ENCODE measurements at places on chromosomes 3 and 15. TPM values are rescaled to one million over a fixed set of nuclear protein-coding genes. Genes with fewer than 3 reads are reported as not detected.

DNA sequence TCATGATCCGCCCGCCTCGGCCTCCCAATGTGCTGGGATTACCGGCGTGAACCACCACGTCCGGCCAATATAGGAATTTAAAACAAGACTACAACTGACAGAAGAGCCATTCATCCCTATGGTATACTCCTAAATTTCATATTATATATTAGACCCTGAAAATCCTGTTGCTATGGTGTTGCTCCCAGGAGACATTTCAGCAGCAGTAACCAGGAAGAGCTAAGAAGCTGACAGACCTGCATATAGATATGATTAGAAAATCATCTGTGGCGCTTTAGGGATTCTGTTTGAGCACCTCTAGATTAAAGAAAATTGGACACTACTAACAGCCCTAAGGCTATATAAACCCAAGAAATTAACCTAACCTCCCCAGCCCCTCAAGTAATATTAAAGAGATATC is 38.8 kb downstream of the TBL1XR1 start:
- DNase-seq = no peak

- no peak for DNase-seq
Observed at GRCh38 chr15:91465696-91466095, 365.6 kb downstream of the SV2B start.

DNA sequence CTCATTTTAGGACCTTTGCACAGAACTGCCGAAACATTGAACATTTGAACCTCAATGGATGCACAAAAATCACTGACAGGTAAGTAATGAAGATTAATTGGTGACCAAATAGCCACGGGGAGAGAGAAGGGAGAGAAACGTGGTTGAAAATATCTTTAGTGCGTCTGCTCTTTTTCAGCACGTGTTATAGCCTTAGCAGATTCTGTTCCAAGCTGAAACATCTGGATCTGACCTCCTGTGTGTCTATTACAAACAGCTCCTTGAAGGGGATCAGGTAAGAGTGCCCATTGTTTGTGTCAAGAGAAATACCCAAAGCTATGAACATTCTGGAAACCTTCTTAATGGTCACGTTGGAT is 67.1 kb downstream of the UBP1 start:
- DNase-seq = no peak

DNA sequence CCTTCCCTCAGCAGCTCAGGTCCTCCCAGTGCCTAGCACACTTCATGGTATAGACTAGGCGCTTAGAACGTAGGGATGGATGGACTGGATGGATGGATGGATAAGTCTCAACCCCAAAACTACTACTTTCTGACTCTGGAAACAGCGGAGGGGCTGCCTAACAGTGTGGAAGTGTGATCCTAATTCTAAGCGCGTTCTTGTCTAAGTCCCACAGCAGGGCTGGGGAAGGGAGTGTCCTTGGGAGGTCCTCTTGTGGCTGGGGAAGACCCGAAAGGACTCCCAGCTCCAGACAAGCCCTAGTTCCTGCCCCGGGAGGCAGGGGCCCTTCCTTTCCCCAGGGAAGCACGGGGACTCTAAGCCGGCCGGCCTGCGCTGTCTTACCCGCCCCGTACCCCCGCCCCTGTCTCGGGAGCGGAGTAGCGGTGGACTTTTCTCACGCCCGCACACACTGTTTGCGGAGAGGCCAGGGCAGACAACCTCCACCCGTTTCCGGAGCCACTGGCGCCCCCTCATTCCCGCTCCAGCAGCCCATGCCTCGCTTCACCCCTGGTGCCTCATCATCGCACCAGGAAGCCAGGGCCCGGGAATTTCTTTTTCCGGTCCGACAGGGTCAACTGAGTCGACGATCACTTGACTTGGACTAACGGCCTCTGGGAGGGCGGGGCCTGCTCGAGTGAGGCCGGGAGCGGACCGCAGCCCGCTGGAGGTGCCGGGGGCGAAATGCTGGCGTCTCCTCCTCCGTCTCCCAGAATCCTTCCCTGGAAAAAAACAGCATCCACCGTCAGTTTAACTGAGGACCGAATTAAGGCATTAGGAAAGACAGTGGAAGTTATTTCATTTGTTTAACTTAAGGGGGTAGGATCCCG is 133.3 kb downstream of the TBC1D2B start:
- peak; percentile 23 for DNase-seq

- DNase-seq = no peak
Observed at GRCh38 chr3:58038675-58039292, 30.6 kb downstream of the FLNB start.

GRCh38 chr3:194871143-194871863 is 185.6 kb downstream of the FAM43A start:
- DNase-seq = no peak

DNA sequence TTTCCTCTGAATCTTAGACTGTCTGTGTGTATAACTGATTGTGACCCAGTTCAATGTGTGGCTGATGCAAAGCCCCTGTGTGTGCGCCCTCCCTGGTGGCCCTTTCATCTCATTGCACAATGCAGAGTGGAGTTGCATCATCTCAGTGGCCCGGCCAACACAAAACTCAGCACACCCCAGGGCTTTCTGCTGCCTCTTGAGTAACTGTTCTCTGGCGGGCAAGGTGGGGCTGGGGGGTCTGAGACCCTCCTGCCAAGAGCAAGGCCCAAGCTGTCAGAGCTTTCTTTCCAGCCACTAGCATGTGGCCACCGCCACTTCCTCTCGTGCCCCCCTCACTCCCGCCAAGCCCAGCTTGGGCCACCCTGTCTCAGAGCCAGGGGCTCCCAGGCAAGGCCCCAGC is 80.7 kb upstream of the ALDH1L1 start:
- no peak for DNase-seq

DNA sequence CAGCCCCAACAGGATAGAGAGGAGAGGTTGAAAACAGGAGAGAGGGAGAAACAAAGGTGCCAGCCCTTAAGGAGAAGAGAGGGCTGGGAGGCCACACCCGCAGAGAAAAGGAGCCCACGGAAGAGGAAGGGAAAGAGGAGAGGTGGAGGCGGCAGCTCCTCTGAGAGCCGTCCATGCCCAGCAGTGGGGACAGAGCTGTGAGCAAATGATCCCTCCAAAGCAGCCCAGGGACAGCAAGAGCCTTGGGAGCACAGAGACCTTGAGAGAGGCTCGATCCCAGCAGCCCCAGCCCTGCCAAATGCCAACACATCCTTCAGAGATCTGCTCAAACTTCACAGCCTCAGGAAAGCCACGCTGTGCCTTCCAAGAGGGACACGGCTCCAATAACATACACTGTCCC is 66.7 kb upstream of the CORO2B start:
- DNase-seq = no peak

GRCh38 chr3:133469140-133469731 is 69.4 kb downstream of the BFSP2 start:
- DNase-seq = no peak

DNA sequence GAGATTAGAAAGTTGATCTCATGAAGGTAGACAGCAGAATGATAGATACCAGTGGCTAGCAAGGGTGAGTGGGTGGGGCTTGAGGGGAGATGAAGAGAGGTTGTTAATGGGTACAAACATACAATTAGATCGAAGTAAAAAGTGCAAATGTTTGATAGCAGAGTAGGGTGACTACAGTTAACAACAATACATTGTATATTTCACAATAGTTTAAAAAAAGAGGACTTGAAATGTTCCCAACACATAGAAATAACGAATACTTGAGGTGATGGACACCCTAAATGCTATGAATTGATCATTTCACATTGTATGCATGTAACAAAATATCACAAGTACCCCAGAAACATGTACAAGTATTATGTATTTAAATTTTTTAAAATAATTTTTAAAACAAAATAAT is 47.3 kb downstream of the ADAM10 start:
- no peak for DNase-seq

- DNase-seq = no peak
Observed at GRCh38 chr3:197507081-197507480, 48.7 kb downstream of the BDH1 start.

The CKMT1B gene
- total RNA-seq = not detected

The B3GALNT1 gene
- total RNA-seq = 4.3 TPM

The CACNA1D gene
- total RNA-seq = 0.54 TPM

The SERPINI2 gene
- not detected for total RNA-seq
